Aorta (tissue), 5 donors: ENCODE measurements at places on chromosomes 12 and 14. TPM values are rescaled to one million over a fixed set of nuclear protein-coding genes. Genes with fewer than 3 reads are reported as not detected.

Gene RASSF8
- 80.9 TPM for total RNA-seq

Gene CHGA
- total RNA-seq: not detected

Gene AQP6
- total RNA-seq: 0.39 TPM

Gene OTX2
- not detected for total RNA-seq

Gene FAM222A
- 0.52 TPM for total RNA-seq

Gene CD163
- total RNA-seq: 308 TPM

Gene LRRC10
- total RNA-seq: not detected

Gene SRSF5
- total RNA-seq: 349 TPM

Gene AJUBA
- 16.2 TPM for total RNA-seq

Gene KRT6A
- not detected for total RNA-seq

Gene LTB4R
- total RNA-seq: 8.2 TPM

Gene ANAPC7
- 37.5 TPM for total RNA-seq

Gene HCAR3
- 0.29 TPM for total RNA-seq

Gene KRT71
- not detected for total RNA-seq

Gene ATL1
- 9.2 TPM for total RNA-seq

Gene OSGEP
- total RNA-seq: 27.5 TPM

Gene AHNAK2
- total RNA-seq: 25.5 TPM

Gene CLBA1
- total RNA-seq: 5.1 TPM

Gene POTEG
- total RNA-seq: not detected

Gene SLC25A47
- not detected for total RNA-seq

Gene TRHDE
- total RNA-seq: 2.3 TPM

Gene CCDC196
- not detected for total RNA-seq

Gene KIF26A
- 8.3 TPM for total RNA-seq

Gene KIF5A
- 3.5 TPM for total RNA-seq

Gene DBX2
- total RNA-seq: 0.27 TPM

Gene RASSF9
- total RNA-seq: 6.5 TPM

Gene MMP19
- 26.4 TPM for total RNA-seq

Gene LALBA
- not detected for total RNA-seq

Gene FITM1
- 0.75 TPM for total RNA-seq

Gene HOXC4
- 18.4 TPM for total RNA-seq

Gene CD163L1
- total RNA-seq: 39.8 TPM

Gene AKAP3
- 0.68 TPM for total RNA-seq

Gene DAO
- not detected for total RNA-seq

Gene SMIM41
- total RNA-seq: 0.84 TPM

Gene M6PR
- total RNA-seq: 105 TPM

Gene SLC10A1
- not detected for total RNA-seq

Gene FERMT2
- 205 TPM for total RNA-seq

Gene DAD1
- 149 TPM for total RNA-seq

Gene AMDHD1
- 0.75 TPM for total RNA-seq

Gene TMTC1
- 69.4 TPM for total RNA-seq

Gene KCNH3
- total RNA-seq: 1.7 TPM

Gene SDR9C7
- 0.48 TPM for total RNA-seq

Gene DCD
- total RNA-seq: not detected

Gene HOXC6
- 14.7 TPM for total RNA-seq
